ENCODE measurements at places on chromosomes 7 and 10.

DNA sequence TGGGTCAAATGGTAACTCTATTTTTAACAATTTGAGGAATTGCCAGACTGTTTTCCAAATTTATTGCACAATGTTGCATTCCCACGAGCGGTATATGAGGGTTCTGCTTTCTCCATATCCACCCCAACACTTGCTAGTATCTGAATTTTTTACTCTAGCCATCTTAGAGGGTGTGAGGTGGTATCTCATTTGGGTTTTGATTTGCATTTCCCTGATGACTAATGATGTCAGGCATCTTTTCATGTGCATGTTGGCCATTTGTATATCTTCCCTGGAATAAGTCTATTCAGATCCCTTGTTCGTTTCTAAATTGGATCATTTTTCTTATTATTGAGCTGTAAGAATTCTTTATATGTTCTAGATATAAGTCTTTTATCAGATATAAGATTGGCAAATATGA lies 97.7 kb downstream of the TPK1 start:
- DNase-seq = no peak

- no peak for DNase-seq
These were observed 955 bp downstream of the DUS4L start for GRCh38 chr7:107564553-107565298.

- DNase-seq = peak; percentile 26
These were observed 120.6 kb upstream of the AGK start for GRCh38 chr7:141430455-141431139.

DNA sequence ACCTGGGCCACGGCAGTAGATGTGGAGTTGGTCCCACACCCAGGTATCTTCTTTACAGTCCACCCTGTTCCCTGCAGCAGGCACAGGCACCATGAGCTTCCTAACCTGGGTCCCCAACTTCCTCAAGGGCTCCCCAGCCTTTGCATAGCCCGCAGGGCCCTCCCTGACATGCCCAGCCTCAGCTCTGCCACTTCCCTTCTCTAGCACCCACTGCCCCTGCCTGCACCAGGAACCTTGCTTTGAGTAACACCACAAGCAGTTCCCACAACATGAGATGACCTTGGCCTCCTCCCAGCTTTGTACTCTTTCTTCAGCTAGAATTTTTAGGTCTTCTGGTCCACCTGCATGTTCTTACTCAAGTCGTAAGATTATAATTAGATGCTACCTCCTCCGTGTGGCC lies 92.2 kb upstream of the ZPBP start:
- no peak for DNase-seq

GRCh38 chr10:32197423-32197822 lies 141.2 kb upstream of the KIF5B start:
- DNase-seq = no peak

- DNase-seq = no peak
These were observed 14.1 kb downstream of the ZNF467 start for GRCh38 chr7:149759093-149759860.

DNA sequence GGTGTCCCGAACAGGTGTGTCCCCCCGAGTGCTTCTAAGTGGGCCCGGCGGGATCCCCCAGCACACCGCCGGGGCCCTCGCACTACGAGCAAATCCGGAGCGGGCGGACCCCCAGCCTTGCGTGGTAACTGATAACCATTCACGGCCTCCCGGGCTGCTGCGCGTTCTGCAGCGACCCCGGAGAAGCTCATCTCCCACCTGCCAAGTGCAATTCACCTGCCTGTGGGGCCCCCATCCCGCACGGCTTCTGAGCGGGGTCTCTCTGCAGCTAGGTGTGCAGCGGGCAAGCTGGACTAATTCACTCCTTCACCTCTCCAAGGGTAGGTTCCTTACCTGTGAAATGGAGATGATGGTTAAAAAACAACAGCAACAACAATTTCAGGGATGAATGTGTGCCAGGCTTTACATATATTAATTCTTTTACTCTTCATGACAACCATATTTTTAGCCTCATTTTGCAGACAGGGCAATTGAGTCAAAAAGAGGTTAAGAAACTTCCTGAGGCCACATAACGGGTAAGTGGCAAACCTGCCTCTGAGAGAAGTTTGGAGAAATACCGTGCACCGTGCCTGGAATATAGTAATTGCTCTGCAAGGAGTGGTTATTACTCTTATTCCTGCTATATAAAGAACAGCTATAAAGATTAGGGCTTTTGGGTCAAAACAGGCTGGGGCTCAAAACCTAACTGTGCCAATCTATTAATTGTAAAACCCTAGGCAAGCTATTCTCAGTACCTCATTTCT lies 652 bp upstream of the PODXL start:
- no peak for DNase-seq

- DNase-seq = no peak
These were observed 45.1 kb downstream of the CYP2C9 start for GRCh38 chr10:94983555-94983954.

DNA sequence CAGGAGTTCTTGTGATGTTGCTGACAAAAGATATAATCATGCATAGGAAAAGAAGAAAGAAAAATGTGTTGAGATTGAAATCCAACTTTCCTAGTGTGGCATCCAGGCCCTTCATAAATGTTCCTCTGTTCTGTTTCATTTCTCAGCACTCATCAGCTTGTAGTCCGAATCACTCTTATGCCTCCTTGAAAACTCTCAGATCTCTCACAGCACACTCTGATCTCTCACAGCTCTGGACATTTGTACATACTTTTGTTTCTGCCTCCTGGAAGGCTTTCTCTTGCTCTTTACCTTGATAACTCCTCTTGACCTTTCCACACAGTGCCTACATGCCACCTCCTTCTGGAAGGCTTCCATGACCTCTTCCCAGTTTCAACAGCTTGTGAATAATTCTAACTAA lies 409.0 kb upstream of the LRRN3 start:
- DNase-seq = no peak

- no peak for DNase-seq
These were observed 590.9 kb upstream of the MGMT start for GRCh38 chr10:128875956-128876736.

DNA sequence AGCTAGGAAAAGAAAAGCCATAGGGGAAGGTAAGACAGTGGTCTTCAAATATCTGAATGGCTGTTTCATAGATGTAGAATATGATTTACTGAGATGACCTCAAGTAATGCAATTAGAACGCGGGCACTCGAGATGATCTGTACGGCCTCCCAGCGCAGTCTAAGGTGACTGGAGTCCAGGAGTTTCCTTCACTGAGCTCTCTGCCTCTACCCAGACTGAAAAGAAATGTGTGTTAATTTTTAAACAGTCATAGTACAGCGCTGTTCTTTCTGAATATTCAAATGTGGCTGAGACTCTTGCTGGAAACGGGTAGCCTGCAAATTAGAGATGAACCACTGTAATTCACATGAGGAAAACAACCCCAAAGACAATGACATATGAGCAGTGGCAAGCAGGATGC lies 562.4 kb upstream of the AUTS2 start:
- DNase-seq = no peak

- DNase-seq = no peak
These were observed 193.8 kb upstream of the DPP6 start for GRCh38 chr7:153858355-153858754.
